ENCODE measurements at places on chromosomes 16 and 17.
A peak's percentile ranks its signal among the peaks of the same experiment; 100 is the strongest.

GRCh38 chr16:73670836-73671820 is 623.2 kb upstream of the ZFHX3 start:
- no peak for DNase-seq

GRCh38 chr17:45227926-45228762 is 6.5 kb downstream of the FMNL1 start:
- DNase-seq = peak; percentile 47

DNA sequence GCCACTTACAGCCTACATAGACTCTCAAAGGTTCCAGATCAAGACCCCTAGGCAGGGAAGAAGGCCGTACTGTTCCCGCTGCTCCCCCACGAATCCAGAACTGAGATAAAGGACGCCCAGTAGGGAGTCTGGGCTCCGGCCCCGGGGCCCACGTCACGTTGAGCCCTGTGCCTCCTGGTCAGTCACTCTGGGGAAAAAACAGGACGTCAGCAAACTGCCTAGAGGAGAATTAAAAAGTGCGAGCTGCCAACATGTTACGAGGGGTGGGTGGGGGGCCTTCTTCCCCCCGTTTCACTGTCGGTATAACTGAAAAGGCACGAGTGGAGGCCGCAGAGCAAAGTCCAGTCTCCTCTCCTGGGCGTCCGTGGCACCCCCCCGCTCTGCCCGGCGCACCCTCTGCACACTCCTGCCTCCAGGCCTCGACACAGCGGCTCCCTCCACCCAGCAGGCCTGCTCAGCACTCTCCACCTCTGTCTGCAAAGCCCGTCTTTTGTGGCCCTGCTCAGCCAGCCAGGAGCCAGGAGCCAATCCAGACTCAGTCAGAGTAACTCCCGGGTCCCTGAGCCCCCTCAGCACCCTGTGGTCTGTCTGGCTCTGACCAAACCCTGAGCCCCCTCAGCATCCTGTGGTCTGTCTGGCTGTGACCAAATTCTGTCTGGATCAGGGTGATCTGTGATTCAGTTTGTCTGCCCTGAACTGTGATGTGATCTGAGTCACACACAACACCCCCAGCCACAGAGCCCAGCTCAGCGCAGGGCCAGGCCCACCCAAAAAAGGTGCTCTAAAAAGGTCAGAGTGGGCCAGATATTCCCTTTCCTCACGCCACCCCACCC is 6.2 kb downstream of the ITGAE start:
- no peak for DNase-seq

DNA sequence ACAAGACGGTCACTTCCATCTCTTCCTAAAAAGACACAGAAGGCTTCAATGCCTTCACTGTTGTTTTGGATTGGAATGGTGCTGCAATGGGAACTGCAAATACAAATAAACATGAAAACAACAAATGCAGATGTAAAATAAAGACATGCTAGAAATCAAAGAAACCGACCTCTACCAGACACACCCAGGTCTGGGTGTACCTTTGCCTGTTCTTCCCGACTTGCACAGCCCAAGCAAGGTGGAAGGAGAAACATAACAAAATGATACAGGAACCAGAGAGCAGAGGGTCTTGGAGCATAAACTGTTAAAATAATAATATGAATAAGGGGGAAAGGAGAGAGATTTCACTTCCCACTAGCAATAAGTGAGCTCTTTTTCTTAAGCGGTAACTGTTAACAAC is 17.3 kb downstream of the RFFL start:
- no peak for DNase-seq

DNA sequence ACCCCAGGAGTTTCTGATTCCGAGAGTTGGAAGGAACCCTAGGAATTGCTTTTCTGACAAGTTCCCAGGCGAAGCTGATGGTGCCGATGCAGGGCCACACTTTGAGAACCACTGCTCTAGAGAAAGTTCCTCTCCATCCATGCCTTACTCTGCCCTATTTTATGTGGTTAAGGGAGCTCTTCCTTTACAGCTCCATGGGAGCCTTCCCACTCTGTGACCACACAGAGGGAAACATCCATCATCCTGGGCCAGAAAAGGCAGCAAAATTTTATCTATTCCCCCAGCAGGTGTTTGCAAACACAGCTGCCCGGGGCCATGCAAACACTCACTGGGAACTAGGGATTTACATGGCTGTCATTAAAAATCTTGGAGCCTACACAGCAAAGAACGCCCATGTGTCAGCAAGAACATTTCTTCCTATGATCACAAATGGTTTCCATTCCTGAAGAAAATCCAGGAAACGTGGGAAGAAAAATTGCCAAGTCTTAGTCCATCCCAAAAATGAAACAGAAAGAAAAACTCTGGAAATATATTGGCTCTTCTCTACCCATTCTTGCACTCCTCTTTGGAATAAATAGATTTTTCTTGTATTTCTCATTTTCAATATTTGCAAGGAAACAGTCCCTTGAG is 252.7 kb downstream of the PMP22 start:
- no peak for DNase-seq

All from NCI-H2171 (cell line).